ENCODE measurements at places on chromosomes 5 and 9.
A peak's percentile ranks its signal among the peaks of the same experiment; 100 is the strongest.

GRCh38 chr5:129074903-129075302, 19.6 kb upstream of the ISOC1 start:
- DNase-seq: no peak

- DNase-seq: no peak
Measured at GRCh38 chr5:28344836-28345433, 1306.5 kb upstream of the CDH9 start.

DNA sequence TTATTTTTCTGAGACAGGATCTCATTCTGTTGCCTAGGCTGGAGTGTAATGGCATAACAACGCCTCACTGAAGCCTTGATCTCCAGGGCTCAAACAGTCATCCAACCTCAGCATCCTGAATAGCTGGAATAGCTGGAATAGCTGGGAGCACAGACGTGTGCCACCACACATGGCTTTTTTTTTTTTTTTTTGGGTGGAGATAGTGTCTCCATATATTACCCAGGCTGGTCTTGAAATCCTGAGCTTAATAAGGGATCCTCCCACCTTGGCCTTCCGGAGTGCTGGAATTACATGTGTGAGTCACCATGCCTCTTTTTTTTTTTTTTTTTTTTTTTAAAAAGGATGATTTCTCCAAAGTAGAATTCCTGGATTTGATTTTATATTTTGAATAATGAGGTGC, 60.7 kb downstream of the NSD1 start:
- no peak for DNase-seq

DNA sequence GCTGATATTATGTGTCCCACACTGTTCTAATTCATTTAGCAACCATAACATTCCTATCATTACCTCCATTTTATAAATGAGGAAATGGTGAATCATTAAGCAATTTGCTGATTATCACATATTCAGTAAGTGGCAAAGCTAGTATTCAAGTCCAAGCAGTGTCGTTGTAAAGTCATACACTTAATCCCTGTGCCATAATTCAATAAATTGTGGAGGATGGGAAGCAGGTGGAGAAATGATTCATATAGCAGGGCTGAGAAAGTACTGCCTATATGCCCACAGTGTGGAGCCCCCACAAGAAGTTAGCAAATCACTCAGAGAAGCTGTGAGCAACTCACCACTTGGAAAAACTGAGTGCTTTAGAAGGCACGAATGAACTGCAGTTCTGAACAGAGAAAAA, 691.0 kb downstream of the PTPRD start:
- no peak for DNase-seq

DNA sequence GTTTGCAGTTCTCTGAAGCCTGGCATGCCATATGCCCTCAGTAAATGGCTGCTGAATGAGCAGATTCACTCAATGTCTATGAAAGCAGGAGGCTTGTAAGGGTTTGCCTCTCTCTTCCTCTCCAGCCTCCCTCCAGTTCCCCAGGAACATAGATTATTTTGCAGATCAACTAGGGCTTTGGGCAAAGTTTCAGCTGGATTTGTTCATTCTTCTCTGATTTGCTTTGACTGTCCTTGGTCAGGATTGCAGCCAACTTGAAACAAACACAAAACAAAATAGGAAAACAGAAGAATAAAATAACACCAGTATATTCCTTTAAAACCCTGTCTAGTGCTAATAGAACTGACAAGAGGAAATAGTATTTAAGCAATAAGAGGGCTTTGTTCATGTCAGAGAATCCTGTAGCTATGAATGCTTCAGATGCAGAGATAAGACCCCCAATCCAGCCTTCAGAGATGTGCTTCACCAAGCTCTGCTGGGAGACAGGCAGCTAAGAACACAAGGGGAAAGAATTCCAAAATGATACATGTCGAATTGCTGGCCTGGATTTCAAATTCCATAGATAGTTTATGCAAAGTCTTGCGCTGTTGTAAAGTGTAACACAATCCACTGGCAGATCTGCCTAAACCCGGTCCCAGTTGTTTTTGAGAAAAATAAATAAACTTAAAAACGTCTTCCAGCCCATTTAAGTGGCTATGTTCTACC, 174.3 kb downstream of the PAPPA start:
- DNase-seq: no peak

- DNase-seq: peak; percentile 79
Measured at GRCh38 chr9:86948074-86948929, 996 bp upstream of the GAS1 start.

DNA sequence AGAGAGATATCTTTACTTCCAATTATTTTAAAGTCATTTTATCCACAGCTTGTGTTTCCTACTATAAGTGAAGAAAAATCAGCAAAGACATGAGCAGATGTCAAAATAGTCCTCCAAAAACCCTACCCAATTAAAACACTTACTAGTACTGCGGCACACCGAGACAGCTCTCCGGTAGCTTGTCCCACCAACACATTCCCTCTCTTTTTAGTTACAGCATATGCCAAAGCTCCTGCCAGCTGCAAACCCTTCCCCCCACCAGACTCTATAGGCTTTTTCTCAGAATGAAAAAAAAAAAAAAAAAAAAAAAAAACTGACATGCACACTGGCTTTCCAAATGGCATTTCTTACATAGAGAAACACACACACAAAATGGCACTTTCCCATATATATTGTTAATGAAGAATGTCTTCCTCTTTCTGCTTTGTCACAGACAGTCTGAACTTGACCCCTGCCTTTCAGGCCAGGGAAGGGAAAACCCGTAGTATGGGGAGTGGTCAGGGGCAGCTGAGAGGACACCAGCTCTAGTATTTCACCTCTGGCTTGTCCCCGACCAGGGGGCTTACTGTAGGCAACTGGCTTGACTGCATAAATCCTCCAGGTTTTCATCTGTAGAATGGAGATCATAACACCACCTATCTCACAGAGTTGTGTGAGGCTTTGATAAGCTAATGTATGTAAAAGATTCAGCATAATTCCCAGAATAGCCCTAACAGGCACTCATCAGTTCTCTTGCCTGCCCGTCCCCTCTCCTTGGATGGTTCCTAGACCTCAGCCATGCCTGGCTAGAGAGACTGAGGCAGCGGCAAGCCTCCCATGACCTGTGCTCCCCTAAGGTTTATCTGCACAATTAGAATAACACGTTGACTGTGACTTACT, 233.6 kb downstream of the CRB2 start:
- no peak for DNase-seq

DNA sequence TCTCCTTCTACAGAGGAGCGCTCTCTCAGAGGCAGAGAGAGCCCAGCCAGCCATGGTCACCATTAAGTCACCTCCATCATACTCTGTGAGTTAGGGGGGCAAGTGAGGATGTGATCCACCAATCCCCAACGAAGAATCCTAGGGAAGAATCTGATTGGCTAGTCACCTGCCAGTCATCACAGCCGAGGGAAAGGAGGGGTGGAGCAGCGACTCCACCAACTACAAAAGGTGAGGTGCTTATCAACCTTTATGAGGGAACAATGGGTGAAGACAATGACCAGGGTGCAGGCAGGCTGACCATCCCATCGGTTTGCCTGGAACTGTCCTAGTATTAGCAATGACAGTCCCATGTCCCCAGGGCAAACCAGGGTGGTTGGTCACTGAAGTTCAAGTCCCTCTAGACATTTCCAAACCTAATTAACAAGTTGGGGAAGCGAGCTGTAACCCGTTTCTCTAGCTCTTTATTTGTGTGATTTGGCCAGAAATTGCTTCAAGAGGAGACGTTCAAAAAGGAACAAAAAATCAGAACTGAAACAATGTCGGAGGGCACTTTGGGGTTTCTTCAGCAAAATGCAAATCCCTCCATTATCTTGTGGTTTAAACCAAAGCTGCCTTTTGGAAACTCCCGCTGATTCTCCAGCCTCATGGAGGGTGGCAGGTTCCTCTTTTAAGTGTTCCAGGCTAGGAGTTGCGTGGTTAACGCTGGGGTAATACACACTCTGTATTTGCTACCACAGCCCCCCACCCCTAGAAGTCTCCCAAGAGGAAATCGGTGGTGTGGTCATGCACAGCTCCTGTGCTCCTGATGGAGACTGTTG, 18.8 kb upstream of the FCN1 start:
- DNase-seq: no peak

GRCh38 chr5:149474198-149474597, 77.0 kb downstream of the CSNK1A1 start:
- peak; percentile 87 for DNase-seq

GRCh38 chr9:94850540-94851434, 124.3 kb downstream of the AOPEP start:
- no peak for DNase-seq

DNA sequence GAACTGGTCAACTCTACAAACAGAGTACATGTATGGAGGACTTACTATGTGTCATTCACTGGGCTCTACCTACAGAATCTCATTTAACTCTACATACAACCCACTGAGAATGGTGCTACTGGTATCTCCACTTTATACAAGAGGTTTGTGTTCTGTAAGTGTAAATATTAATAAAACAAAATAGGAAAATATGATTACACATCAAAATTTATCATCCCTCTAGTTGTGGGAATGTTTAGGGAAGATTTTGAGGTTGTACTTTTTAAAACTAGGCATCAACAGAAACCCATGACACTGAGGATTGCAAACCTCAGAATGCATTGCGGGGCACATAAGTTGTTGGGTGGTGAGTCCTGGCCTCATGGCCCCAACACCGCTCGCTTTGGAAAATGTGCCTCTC, 11.7 kb downstream of the SH3RF2 start:
- no peak for DNase-seq

GRCh38 chr9:118652258-118652657, 717.0 kb downstream of the BRINP1 start:
- DNase-seq: no peak

GRCh38 chr5:87268970-87269377, 1.3 kb downstream of the RASA1 start:
- DNase-seq: no peak

DNA sequence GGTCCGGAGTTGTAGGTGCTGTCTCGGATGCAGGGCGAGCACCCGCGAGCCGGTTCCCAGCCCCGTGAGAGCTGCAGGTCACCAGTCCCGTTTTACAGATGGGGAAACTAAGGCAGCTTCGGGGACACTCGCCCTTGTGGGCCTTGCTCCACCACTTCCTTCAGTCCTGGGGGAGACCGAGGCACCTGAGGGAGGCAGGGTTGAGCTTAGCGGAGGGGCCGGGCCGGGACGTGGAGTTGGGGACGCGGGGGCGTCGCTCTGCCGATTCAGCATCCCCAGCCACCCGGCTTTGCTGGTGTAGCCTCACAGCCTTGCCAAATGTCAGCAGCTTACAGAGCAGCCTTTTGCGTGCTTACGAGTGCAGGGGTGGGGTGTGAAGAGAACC, 530 bp downstream of the BBLN start:
- no peak for DNase-seq

DNA sequence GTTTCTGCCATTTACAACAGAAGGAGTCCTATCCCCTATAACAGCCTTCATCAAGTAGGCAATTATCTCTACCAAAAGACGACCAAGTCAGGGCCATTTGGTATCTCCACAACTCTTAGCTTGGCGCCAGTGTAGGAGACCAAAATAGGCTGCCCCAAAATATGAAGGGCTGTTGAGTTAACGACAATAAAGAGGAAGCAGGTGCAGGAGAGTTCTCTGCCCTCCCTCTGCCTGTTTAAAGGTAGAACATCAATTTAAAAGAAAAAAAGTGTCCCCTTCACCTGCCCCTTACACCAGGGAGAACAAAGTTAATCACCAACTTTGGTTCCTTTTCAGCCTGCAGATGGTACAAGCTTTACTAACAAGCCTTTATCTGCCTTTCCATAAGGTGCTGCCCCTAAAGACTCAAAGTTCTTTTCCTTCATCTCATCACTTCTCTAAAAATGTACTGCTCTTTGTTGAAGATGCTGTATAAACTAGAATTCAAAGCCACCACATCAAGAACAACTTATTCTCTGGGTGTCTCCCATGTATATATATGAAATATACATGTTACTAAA, 33.3 kb downstream of the PPP1R2B start:
- DNase-seq: no peak

DNA sequence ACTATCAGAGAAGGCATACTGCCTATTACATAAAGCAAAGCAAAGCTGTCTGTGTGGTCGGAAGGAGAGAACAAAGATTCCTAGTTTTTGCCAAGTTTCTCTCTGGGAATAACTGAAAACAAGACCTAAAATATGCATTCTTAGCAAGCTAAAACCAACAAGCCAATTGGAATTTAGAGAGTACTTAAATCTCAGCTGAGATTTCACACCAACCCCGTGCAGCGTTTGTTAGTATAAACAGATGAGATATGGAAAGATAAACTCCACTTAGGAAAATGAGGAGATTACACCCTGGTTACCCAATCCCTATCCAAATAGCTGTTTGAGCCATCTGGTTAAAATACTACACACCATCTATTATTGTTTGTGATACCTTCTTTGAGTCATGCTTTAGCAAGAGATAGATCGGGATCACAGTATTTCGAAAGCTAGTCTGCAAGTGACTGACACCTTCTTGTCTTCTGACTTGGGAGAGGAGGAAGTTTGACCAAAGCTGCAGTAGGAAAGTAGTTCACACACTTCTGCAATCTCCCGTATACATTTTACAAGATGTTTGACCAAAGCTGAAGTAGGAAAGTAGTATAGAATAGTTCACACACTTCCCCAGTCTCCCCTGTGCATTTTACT, 18.2 kb downstream of the FAF2 start:
- no peak for DNase-seq

DNA sequence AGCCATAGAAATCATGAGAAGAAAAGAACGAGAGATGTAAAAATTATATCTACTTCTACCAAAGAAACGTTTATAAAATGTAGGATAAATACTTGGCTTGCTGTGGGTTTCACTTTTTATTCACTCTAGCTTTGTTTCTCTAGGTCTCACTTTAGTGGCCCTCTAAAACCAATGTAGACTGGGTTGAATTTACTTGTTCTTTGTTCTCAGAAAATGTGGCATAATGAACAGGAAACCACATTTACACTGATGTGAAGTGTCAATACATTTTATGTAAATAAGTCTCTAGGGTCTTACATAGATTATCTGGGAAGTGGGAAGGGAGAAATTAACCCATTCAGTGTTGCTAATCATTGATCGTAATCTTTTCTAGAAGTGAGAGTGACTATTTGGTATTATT, 58.9 kb downstream of the PLPPR1 start:
- DNase-seq: no peak

GRCh38 chr5:153784277-153784676, 254.4 kb downstream of the FAM114A2 start:
- DNase-seq: no peak

- DNase-seq: no peak
Measured at GRCh38 chr9:107953556-107954125, 464.1 kb upstream of the KLF4 start.

GRCh38 chr9:109320331-109320741, 523 bp downstream of the EPB41L4B start:
- no peak for DNase-seq

- DNase-seq: no peak
Measured at GRCh38 chr9:73026375-73026774, 73.5 kb upstream of the ALDH1A1 start.

DNA sequence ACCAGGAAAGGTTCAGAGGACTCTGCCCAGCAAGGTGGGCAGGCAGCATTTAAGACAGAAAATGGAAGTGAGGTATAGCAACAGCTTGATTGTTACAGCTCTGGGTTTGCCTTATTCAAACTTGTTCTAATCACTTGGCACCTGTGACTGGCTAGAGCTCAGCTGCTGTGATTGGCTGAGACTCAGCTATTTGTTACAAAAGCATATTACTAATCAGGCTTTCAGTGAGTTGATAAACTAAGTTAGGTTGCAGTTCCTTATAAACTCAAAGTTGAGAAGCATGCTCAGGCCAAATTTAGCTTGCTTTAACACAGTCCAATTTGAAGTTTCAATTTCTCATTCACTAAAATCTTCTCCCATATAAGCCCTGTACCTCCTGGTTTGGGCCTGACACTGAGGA, 56.3 kb downstream of the GDA start:
- DNase-seq: no peak

Measured in Peyer's patch (tissue), 4 donors.